Activated CD4-positive, alpha-beta T cell treated with anti-CD3 and anti-CD28 coated beads, Interleukin-2, amount 50 U/mL, for 48 hours (primary cell): ENCODE measurements at places on chromosomes 3 and 15.

GRCh38 chr3:23865595-23866396, 51.0 kb downstream of the NKIRAS1 start:
- DNase-seq: no peak

GRCh38 chr3:186138272-186138981, 29.5 kb upstream of the ETV5 start:
- DNase-seq: no peak

- DNase-seq: peak; percentile 44
These were observed 157.7 kb upstream of the FAM3D start for GRCh38 chr3:58824285-58824684.

DNA sequence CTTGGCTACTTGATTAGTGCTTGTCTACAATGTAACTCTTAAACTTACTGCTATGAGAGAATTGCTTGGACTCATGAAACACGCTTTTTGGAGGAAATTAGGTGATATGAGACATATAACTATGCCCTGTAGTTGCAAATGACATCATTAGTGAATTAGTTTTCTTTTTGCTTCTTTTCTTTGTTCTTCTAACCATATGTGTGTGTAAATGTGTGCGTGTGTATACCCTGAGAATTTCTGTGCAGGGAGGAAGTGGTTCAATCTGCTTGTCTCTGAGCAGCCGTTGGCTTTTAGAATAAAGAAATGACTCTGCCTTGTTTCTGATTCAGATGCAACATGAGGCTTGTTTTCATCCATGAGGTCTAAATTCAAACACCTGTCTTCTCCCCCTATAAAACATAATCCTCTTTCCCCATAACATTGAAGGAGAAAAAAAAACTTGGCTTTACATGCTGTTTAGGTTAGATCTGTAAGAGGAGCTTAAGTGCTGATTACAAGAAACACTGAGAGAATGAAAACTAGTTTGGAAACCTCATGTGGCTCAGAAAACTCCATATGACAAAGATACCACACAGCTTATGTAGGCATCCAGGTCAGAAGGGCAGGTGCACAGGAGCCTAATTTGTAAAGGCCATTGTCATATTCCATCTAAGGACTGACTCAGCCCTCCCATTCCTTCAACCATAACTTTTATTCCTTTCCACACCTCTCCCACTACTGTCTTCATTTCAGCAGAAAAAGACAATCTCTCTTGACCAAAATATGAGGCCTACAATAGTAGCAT, 30.5 kb upstream of the BLM start:
- DNase-seq: no peak

DNA sequence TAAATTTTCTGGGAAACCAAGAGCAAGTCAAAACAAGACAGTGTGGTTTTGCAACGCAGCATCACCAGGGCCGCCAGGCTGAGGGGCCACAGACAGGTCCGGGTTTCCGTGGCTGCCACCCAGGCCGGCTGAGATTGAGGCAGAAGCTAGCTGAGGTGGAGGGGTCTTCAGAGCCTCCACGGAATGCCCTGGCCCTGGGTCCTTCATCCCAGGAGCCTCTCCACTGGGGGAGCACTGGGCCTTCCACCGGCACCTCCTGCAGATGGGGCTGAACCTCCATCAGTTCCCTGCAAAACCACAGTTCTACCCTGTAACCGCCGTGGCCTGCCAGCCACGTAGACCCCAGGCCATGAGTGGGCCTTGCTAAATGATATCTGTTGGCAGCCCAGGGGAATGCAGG, 152.7 kb downstream of the CHSY1 start:
- DNase-seq: peak; percentile 5

GRCh38 chr3:134229038-134229437, 21.6 kb downstream of the RYK start:
- DNase-seq: no peak

DNA sequence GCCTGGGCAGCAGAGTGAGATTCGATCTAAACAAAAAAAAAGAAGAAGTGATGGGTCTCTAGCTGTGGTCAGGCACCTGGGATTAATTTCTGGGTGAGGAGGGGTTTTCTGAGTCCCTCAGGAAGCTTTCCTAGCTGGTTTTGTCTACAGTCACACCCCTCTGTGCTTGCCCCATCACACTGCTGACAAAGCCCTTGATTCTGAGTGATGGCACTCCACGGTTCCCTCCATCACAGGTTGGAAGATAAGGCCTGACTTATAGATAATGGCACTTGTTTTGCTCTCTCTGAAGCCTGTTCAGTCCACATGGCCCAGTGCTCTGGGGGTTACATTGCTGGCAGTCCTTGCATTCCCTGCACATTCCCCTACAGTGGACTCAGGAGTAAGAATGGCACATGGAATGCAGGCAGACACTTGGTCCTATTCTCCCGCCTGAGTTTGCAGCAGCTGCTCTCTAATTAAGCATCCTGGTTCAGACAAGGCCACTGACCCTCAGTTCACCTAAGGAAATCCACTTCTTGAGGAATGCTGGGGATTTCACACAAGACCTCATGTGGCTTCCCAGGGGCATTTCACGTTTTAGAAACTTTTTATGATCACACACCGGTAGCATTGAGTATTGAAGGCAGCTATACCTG, 81.0 kb upstream of the NMNAT3 start:
- no peak for DNase-seq

DNA sequence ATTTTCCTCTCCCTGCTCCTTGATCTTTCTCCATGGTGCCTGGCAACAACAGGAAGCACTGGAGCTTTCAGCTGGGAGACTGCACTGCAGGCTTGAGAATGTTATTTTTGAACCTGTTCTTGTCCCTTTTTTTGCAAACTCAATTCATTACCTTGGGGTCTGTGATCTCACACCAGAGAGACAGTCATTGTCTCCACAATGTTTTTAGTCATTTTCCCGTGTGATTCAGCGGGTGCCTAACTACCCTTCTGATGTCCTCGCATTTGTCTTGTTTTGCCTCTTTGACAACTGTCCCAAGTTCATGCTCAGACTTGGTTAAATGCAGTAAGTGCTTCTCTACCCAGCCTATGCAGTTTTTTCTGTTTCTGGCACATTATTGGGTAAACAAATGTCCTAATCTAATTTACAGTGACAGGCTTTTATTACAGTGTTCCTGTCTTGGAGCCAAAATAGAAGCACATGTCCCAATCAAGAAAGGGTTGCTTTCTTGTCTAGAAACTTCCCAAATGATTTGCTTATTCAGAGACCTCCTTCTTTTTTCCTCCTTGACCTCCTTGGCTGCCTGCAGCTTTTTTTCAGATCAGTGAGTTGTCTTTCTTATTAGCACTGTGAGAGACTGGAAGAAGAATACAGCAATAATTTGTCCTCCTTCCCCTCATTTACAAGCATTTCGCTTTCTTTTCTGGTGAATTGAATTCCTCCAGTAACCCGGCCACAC, 162.4 kb downstream of the NSUN3 start:
- no peak for DNase-seq

DNA sequence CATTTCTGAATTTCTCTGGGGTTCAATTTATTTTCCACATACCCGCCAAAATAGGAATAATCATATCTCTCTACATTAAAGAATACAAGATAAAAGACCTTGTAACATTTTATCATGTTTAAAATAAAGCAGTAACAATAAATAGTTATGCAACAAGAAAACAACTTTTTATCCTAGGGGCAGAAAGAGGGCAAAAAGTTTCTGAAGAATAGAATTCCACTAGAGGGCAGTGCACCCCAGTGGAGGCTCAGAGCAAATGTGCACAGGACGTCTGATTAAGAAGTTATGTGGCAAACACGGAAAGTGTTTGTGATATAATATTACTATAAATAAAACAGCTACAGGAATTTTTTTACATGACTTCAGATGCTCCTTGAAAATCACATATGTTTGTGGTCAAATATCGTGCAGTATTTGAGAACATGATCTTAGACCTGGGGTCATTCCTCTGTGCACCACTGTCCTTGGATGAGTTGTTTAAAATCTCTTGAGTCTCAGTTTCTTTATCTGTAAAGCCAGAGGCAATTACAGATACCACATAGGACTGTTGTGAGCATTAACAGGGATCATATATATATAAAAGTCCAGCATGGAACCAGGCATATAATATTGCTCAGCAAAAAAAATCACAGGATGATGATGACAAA, 13.2 kb upstream of the PIK3R4 start:
- DNase-seq: peak; percentile 49

DNA sequence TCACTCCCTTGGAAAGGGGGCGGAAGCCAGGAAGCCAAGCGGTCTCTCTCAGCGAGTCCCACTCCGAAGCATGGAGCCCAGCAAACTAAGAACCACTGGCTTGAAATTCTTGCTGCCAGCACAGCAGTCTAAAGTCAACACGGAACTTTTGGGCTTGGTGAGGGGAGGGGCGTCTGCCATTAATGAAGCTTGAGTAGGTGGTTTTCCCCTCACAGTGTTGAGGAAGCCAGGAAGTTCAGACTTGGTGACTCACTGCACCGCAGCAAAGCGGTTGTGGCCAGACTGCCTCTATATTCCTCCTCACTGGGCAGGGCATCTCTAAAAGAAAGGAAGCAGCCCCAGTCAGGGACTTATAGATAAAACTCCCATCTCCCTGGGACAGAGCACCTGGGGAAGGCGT, 665.4 kb upstream of the CBLB start:
- DNase-seq: peak; percentile 60

DNA sequence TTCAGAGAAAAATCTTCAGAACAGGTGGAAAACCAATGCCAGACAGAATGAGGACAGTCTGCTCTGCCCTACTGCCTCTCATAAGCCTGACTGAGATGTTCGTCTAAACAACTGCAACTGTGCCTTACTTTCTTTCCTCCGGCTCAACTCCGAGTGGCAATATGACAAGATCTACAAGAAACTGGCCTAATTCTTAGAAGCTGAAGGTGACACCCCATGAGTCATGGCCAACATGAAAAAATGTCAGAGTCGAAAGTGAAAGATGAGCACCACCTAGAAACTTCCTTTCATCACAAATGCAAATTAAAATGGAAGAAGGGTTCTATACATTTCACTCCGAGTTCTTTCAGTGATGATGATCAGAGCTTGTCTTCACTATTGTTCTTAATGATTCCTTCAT, 12.9 kb downstream of the PCYT1A start:
- DNase-seq: peak; percentile 52

DNA sequence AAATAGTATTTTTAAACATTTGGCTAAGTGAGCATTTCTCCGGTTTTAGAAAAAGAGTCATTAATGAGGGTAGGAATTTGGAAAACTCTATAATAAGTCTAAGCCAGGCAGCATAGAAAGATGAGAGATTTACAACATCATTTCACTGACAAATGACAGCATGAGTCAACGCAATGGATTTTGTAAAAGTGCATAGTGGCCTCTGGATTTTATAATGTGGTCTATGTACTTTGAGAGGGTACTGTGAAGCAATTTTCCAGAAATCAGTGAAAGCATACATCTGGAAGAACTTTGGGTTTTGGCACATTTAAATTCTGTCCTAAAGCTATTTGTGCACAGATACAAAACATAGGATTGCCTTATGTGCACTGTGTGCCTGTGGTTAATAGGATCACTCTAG, 130.8 kb upstream of the CCNL1 start:
- no peak for DNase-seq

GRCh38 chr3:31829826-31830426, 151.1 kb downstream of the OSBPL10 start:
- DNase-seq: no peak

GRCh38 chr15:56222302-56222701, 21.4 kb downstream of the RFX7 start:
- DNase-seq: no peak

- DNase-seq: no peak
These were observed 54.7 kb upstream of the CNOT10 start for GRCh38 chr3:32630266-32630665.
